ENCODE measurements at places on chromosomes 3 and 15.

- no peak for DNase-seq
Observed at GRCh38 chr15:95449230-95449628, 881.3 kb upstream of the NR2F2 start.

DNA sequence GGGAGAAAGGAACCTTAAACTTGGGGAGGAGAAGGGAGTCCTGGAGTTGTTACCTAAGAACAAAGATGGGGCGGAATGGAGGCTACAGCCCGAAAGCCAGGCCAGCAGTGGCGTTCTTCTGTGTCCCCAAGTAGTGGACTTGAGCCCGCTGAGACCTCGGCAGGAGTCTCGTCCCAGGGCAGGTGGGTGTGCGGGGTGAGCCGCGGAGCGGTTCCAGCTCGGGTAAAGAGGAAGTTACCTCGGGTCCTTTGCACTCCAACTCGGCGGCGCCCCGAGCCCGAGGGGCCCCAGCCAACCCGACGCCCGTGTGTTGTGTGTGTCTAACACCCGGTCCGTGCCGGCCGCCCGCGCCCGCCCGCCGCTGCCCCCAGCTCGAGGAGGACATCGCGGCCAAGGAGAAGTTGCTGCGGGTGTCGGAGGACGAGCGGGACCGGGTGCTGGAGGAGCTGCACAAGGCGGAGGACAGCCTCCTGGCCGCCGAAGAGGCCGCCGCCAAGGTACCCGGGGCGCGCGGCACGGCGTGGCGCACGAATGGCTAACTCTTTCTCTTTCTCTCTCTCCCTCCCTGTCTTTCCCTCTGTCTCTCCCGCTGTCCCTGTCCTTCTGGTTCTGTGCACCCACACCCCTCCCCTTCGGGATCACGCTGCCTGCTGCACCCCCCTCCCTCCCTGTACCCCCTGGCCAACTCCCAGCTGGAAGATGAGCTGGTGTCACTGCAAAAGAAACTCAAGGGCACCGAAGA lies 959 bp downstream of the TPM1 start:
- DNase-seq = no peak

DNA sequence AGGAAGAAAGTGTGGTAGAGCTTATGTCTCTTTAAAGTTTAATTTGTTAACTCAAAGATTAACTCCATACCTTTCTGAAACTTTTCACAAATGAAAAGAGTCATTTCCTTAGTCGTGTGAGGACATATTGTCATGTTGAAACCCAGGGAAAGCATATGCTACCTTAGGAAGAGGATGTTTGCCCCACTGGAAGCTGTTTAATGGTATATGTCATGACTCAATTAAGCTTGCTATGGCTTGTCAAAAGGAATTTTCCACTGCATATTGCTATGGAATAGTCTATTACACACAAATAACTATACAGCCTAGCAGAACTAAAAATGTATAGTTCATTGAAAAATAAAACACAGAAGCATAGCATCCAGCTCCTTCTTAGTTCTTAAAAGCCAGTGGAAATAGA lies 69.9 kb downstream of the NSUN3 start:
- DNase-seq = no peak

DNA sequence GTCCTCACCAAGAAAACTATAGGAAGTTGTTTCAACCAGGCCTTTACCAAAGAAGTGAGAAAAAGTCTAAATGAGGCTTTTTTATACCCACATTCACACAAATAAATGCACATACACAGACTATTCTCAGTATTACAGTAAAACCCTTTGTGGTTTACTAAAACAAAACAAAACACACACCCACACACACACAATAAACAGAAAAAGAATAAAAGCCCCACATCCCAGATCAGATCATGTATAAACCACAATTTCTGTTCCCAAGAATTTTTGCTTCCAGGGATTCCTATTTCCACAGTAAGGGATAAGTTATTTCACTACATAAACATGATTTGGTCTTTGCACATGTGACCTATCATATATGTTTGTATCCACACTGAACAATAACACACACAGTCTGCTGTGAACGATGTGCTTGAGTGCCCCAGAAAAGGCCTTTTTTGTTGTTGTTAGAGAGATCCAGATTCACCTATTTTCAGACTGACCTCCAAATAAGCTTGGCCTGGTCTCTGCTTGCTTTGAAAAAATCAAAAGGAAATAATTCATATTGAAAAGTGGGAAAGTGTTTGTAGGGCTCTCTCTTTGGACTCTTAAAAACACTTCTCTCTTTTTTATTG lies 283.4 kb upstream of the ATP11B start:
- DNase-seq = no peak

GRCh38 chr3:105700575-105700974 lies 168.2 kb downstream of the CBLB start:
- no peak for DNase-seq

DNA sequence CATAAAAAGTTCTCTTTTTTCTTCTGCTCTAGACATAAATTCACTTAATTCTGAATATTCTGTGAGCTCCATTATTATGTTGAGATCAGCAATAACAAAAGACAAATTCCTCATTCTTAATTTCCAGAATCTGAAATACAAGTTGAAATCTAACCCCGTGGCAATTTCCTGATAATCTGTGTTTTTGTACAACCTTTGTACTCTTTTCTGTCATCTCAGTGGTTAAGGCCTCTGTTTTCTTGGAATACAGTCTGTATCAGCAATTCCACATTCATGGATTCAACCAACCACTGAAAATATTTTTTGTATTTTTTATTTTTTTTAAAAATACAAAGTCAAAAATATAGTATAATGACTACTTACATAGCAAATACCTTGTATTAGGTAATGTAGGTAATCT lies 8.7 kb downstream of the CCR8 start:
- no peak for DNase-seq

GRCh38 chr3:24034464-24034863 lies 89.4 kb downstream of the NR1D2 start:
- no peak for DNase-seq

GRCh38 chr15:56241374-56242105 lies 2.1 kb downstream of the RFX7 start:
- no peak for DNase-seq

- no peak for DNase-seq
Observed at GRCh38 chr15:93719921-93720351, 511.4 kb upstream of the MCTP2 start.

DNA sequence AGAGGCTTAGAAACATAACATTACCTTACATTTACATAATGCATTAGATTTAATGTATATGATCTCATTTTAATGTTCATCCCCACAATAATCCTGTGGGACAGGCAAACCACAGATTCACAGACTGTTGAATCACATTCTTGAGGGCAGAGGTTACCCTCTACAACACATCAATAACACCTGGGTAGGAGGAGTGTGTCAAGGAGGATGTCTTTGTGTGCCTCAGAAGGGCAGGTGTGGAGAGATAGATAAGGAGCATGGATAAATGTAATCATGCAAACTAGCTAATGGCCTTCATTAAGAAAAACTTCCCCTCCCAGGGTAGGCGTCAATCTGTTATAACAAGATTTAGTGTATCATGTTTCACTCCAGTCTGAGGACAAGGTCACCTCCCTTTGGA lies 12.9 kb upstream of the MB21D2 start:
- DNase-seq = no peak

- DNase-seq = no peak
Observed at GRCh38 chr15:67840749-67841512, 1.1 kb upstream of the RNU6-1 start.

DNA sequence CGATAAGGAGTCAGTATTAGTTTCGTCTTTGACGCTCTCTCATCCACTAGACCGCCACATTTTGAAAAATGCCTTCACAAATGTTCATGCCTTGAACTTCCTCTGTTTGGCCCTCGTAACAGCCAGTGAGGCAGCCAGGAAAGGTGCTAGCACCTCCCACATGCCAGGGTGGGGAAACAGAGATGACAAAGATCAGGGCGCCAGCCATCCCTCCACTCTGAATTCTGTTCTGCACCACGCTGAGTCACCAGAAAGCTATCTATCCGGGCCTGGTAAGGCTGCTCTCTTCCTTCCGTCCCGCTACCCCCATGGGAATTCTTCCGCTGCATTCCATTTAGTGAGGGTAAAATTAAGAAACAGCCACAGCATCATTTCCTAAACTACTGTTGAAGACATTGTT lies 31.3 kb upstream of the BCL2L10 start:
- peak; percentile 32 for DNase-seq

DNA sequence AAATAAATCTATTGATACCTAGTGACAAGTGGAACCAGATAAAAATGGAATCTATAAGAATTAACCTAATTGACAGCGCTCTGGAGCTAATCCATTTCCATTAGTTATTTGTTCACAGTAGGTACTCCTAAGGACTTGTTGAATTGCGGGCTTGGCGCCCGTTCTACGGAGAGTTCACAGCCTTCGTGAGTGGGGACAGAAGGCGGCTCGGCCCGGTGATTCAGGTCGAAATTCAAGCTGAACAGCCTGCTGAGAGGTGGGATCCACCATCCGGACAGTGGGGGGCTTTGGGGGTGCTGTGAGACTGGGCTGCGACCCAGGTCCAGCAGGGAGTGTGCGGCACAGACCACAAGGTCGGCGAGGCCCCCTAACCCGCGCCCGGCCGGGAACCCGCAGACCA lies 779 bp upstream of the CTNNB1 start:
- DNase-seq = no peak

DNA sequence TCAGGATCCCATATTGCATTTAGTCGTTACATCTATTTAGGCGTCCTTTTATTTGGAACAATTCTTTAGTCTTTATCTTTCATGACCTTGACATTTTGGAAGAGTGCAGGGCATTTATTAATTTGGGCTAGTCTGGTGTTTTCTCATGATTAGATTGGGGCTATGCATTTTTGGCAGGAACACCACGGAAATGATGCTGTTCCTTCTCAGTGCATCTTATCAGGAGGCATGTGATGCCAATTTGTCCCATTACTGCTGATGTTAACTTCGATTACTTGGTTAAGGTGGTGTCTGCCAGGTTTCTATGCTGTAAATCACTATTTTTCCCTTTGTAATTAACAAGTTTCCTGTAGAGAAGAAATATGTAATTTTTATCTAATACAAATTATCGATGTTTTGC lies 18.1 kb upstream of the VWA5B2 start:
- DNase-seq = no peak

GRCh38 chr3:142888481-142889211 lies at the start of gene PCOLCE2:
TSS of gene PCOLCE2 (minus strand) at chr3:142889083. CDS start at chr3:142888896, 187 bp downstream.
- no peak for DNase-seq

DNA sequence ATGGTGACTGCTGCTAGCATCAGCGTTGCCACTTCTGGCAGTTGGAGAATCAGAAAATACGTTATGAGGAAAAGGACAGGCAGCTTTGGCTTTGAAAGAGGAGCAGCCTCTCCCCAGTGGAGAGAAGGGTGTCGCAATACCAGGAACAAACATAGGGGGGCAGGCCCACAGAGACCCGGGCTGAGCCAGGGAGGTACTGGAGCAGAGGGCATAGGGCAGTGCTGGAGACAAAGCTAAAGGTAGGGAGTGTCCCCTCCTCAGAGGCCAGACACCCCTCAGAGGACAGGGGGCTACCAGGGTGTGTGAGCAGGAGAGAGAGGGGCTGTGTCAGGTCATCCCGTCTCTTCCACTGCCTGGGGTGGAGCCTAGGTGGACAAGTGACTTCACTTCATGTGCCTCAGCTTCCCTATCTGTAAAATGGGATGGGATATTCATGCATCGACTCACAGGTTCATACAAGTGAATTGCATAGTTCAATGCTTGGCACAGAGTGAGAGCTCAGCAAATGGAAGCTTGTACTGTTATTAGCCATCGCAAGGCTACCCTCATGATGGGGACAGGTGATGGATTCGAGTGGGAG lies 49.7 kb upstream of the LIMD1 start:
- no peak for DNase-seq

- no peak for DNase-seq
Observed at GRCh38 chr15:65646486-65646885, 24.7 kb downstream of the SLC24A1 start.

DNA sequence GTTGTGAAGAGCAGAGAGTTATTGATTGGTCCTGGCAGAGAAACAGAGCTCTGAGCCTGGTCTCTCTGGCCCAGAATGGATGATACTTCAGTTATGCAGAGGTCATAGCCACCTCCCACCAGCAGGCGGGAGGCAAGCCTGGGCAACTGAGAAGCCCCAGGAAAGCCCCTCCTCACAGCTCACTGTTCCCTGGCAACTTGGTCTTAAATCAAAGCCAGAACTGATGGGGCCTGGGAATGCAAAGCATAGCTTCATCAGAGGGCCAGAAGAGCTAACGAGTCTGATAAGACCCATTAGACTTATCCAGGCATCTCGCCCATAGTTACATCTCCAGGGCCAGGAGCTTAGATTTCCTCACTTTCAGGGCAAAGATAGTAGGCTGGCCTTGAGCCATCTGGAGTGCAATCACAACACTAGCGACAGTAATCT lies 5.5 kb upstream of the COLQ start:
- DNase-seq = no peak
